ENCODE measurements at places on chromosomes 13 and 19.

GRCh38 chr19:23718802-23719201 lies 31.8 kb upstream of the ZNF675 start:
- DNase-seq, result no peak

GRCh38 chr13:47592256-47592655 lies 408.8 kb downstream of the SUCLA2 start:
- no peak for DNase-seq

DNA sequence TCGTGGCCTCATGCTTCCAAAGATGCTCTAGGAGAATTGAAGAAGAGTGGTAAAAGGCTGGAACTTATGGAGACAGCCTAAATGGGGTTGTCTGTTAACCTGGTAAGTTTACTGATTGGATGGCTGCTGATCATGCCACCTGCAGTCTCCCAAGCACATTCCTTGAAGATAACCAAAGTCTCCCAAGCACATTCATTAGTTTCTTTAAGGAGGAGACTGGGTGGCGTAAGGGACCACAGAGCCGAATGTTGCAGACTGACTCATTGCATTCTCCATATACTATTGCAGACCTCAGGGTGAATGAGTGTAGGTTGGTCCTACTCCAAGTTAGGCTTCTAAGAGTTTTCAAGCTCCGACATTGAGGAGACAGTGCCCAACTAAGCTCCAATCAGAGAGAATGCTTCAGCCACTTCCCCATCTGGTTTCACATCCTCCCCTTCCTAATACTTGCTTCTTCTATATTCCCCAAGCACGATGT lies at the start of gene IGFL3:
IGFL3 (minus strand) TSS at position 51 of the 478 bp plus-strand sequence; CDS start at position 12, 39 bp downstream.
- DNase-seq, result no peak

DNA sequence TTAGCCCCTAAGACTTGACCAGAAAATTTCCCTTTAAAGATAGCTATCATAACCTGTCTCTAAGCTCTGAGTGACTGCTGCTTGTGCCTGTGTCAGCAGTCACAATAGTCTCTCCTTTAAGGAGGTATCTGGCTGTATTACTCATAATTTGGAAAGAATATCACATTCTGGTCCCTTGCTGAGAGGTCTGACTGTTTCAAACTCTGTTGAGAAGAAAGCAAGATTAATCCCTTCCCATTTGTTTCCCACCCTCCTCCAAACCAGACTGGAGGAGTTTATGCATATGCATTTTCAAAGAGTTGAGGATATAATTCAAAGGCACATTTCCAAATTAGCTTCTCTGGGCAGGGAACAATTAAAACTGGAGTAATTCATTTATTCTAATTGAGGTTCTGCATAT lies 2.3 kb downstream of the HTR2A start:
- no peak for DNase-seq

DNA sequence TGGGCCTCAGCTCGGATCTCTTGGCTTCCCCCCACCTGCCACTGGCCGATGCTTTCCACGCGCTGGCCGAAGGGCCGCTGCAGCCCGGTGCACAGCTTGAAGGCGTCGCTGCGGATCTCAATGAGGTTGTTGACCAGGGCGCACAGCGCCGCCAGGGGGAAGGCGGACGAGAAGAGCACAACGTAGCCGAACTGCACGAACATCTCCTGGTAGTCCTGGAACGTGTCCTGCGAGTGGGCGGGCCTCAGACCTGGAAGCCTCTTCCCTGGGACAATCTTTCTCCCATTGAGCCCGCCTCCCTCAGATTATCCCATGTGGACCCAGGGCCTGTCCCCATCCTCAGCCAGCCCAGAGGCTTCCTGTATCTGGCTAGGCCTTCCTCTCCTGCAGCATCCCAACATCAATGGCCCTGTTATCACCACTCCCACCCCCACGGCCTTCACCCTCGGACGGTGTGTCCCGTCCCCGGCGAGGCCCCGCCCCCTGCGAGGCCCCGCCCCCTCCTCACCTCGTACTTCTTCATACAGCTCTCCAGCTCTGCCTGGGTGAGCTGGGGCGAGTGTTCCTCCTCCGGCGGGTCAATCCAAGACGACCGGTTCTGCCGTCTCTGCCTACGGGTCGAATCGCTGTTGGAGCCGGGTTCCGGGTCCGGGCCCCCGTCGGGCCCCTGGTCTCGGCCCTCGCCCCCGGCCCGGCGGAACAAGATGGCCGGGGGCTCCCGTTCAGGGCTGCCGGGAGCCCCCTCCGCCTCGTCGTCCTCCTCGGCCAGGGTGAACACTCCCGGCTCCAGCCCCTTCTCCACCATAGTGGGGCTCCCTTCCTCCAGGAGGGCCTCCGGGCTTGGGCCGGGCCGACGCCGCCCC lies 6.8 kb downstream of the ANO8 start:
- DNase-seq, result no peak

DNA sequence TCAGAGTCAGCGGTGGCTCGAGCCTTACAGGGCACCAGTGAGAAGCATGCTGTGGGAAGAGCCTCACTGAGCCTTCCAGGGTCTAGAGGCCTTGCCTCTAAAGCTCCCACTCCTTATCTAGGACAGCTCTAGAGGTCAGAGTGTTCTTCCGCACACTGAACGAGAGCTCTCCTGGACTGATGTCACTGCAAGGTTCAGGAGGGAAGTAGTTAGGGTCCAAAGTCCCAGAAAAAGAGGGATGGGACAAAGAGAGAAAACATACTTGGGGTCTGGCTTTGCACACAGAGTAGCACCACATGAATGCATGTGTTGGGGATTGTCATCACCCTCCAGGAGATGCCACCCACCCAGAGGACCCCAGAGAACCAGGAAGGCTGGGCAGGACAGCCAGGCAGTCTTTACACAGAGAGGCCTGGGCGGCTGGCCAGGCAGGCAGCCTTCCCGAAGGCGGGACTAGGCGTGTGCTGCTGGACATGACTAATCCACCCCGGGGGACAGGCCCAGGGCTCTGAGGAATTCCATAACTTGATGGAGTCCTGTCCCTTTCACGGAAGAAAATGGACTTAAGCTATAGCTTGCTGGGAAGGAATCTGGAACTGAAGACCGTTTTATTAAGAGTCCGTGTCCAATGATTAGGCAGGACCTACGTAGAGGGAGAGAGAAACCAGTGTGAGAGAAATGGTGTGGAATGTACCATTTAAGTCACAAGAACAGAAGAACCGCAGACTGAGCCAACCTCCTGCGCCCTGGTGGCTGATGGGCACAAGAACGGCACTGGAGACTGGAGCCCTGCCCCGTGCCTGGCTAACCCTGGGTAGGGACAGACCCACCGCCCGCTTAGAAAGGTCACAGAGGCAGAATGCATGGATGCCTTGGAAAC lies 16.6 kb upstream of the EPHX3 start:
- no peak for DNase-seq

GRCh38 chr13:43688227-43688907 lies 98.4 kb downstream of the ENOX1 start:
- DNase-seq, result no peak

DNA sequence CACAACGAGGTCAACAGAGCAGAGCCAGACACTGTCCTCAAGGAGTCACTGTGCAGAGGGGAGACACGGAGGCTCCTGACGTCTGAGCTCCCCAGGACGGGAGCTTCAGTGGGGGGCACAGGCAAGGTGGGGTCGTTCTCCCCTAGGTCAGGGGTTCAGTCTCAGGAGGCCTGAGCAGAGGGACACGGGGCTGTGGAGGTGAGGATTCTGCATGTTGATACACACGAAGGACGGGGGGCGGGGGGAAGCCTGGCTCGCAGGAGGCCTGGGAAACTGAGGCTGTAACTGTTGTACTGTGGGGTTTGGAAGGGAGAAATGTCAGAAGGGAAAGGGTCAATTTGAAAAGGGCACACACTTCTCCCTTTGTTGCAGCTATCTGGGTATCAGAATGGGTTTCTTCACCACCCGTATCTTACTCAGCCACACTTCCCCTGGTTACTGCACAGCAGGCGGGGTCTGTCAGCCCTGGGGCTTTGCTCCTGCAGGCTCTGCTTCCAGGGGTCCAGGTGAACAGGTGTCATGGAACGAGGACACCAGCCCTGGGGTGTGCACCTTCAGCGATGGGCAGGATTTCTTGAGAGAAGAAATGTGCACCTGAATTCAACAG lies 748 bp upstream of the SIGLEC8 start:
- no peak for DNase-seq

- no peak for DNase-seq
These were observed 13.8 kb upstream of the MEIS3 start for GRCh38 chr19:47433121-47433520.

GRCh38 chr19:3981736-3982681 lies 3.3 kb downstream of the EEF2 start:
- no peak for DNase-seq

- DNase-seq, result no peak
These were observed 993.9 kb downstream of the EFNB2 start for GRCh38 chr13:105541565-105541964.

- DNase-seq, result no peak
These were observed 10.0 kb downstream of the CAMSAP3 start for GRCh38 chr19:7605490-7606222.

DNA sequence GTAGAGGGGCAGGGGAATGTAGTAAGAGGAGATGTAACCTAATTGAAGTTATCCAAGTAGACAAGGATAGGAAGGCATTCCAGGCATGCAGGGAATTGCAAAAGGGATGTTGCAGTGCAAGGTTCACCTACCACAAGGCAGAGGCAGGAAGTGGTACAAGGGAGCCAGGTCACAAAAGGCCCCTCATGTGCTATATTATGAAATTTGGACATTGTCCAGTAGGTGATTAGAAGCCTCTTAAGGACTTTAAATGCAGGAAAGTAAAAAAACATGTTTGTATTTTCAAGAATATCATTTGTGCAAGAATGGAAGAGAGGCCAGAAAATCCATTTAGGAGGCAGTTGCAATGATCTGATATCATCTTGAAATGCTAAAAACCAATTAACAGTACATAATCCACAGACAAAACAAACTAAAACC lies 111.4 kb downstream of the FRY start:
- no peak for DNase-seq

GRCh38 chr13:112193463-112194166 lies 126.7 kb downstream of the SOX1 start:
- no peak for DNase-seq

GRCh38 chr19:52665529-52665928 lies 27.4 kb upstream of the ZNF83 start:
- DNase-seq, result no peak

DNA sequence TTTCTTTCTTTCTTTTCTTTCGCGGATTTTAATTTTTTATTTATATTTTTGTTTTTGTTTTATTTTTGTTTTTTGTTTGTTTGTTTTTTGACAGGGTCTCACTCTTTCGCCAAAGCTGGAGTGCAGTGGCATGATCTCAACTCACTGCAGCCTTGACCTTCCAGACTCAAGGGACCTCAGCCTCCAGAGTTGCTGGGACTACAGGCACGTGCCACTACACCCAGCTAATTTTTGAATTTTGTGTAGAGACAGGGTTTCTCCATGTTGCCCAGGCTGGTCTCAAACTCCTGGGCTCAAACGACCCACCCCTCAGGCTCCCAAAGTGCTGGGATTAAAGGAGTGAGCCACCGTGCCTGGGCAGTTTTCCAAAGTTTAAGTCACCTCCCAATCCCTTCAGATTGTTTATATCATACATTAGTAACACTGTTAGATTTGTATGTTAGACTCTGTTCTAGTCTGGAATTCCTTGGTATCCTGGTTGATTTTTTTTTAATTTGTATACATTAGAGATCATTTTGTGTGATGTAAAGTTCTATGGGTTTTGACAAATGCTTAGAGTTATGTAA lies 597.3 kb downstream of the DCT start:
- DNase-seq, result no peak

All from stimulated activated CD8-positive, alpha-beta memory T cell treated with anti-CD3 and anti-CD28 coated beads, Interleukin-4, amount 100 ng/mL, for 4 hours (primary cell).